ENCODE measurements at places on chromosomes 1 and 21.

- DNase-seq = no peak
Observed at GRCh38 chr1:118144684-118145083, 40.3 kb downstream of the SPAG17 start.

DNA sequence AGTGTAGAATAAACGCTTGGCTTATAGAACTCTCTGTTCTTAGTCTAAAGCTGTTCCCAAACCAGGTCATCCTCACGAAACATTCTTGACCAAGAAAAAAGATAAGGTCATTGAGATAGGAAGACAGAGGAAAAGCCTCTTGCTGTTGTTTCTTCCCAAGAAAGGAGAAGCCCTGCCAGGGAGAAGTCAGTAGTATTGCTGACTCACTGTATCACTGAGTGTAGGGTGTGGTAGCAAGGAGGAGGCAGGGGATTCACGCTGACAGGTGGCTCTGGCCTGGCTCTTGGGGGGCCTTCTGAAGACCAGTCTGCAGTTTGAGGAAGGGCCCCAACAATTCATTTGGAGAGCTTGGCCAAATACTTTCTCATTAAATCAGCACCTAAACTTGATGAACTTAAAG lies 97.8 kb downstream of the CD247 start:
- no peak for DNase-seq

DNA sequence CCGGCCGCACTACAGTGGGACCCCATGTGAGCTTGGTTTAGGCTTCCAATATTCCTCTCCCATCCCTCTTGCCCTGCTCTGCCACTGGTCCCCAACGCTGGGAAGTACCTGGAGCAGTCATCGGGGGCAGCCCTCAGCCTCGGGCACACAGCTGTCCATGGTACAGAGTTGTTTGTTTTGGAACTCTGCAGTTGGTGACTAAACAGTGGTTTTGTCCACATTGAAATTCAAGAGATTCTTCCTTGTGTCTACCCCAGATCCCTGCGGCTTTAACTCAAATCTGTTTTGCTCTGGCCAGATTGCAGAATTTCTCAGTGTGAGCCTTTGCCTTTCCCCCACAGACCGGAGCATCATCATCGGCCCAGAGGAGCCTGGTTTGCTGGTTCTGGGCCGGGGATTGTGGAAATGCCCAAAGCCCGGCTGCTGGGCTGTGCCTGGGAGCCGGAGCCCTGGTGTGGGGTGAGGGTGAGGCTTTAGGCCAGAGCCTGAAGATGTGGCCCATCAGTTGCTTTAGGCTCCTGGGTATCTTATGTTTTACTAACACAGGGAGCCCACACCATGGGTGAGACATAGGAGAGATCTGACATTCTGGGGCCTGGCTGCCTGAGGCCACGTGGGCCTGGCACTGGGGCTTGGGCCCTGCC lies 93.2 kb downstream of the ARHGEF10L start:
- DNase-seq = no peak

DNA sequence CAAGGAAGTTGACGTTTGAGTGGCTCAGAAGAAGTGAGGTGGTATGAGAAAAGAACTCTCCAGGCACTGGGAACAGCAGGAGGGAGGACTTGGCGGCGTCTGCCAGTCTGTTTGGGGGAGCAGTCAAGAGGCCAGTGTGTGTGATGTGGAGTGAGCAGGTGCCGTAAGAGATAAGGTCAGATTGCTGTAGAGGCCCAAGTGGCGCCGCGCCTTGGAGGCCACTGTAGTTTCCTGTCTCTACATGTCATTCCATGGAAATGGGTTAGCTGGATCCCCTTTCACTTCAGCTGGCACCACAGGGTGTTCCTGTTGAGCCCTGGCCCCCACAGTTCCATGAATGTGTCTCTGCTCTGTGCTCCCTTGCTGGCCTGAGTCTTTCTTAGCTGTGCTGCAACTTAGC lies 35.5 kb upstream of the PTPRF start:
- no peak for DNase-seq

GRCh38 chr21:34022627-34023335 lies 50.6 kb upstream of the MRPS6 start:
- no peak for DNase-seq

DNA sequence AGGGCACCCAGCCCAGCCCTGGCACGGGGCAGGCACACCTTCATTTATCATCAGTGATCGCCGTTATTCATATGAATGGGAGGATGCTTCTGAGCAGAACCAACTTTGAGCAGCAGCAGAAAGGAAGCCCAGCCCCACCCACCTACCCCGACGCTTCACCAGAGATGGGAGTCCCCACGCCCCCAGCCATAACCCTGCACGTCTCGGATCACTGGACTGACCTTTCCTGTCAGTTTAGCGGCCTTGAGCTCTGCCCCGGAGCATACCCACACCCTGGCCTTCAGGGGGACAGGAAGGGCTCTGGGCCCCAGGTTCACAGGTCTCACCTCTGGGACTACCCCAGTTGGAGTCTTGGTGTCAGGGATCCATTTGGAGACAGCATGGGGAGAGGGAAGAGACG lies 18.1 kb downstream of the LRP8 start:
- DNase-seq = no peak

GRCh38 chr1:41622859-41623732 lies 138.6 kb upstream of the EDN2 start:
- no peak for DNase-seq

GRCh38 chr1:85195703-85196102 lies 5.1 kb downstream of the SYDE2 start:
- DNase-seq = no peak

DNA sequence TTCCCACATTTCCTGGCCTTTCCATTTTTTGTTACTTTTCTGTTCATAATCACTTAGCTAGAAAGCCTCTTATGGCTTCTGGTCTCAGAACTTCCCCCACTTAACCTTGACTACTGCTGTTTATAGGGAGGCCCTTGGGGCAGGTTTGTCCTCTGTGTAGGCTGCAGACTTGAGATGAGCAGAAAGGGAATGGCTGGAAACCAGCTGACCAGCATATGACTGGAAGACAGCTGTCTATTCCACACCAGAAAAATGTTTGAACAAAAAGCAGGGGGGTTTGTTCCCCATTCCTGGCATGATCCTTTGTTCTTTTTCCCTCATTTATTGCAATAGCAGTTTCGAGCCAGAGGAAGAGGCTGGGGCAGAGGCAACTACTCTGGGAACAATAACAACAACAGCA lies 4.9 kb upstream of the SH3D21 start:
- DNase-seq = no peak

GRCh38 chr1:36843906-36844610 lies 190.3 kb downstream of the GRIK3 start:
- DNase-seq = no peak

DNA sequence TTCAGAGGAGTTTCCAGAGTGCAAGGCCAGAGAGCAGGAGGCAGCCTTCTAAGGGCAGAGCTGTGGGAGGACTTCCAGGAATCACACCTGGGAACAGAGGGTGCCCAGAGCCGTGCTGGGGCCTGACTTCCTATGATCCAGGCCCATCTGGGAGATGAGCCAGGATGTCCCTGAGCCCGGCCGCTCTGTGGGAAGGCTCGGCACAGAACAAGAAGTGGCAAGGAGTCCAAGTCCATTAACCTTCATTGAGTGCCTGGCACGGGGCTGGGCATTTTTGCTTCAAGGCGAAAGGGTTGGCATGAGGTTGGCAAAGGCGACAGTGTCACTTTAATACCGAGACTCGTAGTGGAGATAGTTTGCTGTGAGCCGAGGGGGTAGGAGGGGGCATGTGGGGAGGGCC lies 18.2 kb downstream of the TMEM201 start:
- no peak for DNase-seq

GRCh38 chr1:24318615-24319311 lies 394 bp upstream of the GRHL3 start:
- DNase-seq = no peak

DNA sequence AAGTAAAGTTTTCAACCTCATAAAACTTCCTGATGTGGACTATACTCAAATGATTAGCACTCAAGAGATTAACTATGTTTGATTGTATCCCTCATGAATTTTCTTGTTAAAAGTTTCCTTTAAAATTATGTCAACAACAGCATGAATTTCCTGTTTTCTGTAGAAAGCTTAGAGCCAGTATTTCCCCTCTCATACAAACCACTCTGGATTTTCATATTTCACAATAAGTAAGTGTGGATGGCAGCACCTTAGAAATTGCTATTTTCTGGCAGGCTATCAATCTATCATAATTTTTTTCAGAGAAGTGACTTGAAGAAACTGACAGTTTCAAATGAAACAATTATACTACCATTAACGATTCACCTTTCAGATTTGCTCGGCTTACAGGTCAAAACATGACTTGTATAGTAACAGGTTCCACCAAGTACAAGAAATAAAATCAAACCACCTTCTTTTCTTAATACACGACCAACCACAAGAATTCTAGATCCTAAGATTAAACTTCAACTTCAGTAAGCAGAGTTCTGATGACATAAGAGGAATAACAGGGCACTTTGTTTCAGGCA lies 20.8 kb downstream of the ELK4 start:
- DNase-seq = no peak

- no peak for DNase-seq
Observed at GRCh38 chr1:71522721-71523120, 441.9 kb upstream of the ZRANB2 start.

GRCh38 chr1:231049121-231049979 lies 9.3 kb upstream of the FAM89A start:
- no peak for DNase-seq
